ENCODE measurements at places on chromosomes 1 and 21.

GRCh38 chr1:119506941-119507340 is at the start of gene HSD3B1:
Gene HSD3B1, plus strand, starts transcription at chr1:119507210. Its CDS starts 267 bp downstream, at chr1:119507477.
- DNase-seq: no peak

DNA sequence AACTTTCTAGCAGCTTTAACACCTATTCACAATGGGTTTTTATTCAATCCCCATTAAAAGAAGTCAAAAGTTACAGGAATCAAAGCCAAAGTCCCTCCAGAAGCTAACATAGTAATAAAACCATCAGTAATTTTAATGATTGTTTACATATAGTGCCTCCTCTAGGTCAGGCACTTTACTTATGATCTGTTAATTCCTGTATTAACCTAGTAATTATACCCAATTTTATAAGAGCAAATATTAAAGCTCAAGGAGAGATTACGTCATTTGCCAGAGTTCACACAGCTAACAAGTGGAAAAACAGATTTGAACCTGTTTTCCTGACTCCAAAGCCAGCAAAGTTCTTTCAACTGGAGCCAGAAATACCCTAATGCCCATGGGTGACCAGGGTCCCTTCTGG is 112.9 kb upstream of the F3 start:
- DNase-seq: no peak

DNA sequence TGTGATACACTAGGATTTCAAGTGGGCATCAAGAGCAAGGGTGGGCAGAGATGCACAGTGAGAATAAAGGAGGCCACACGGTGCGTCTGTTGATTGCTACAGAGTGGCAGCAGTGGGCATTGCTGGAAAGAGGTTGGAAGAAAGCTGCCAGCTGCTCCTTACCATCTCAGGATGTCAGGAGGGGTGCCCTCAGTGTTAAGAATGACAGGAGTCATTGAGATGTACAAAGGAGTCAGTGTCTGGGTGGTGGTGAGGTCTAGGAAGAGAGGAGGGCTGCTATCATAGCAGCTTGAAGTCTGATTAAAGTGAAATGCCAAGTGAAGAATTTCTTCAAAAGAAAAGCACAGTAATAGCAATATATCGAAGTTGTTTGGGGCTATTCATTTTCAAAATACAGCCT is 992.7 kb downstream of the TTLL7 start:
- DNase-seq: no peak

GRCh38 chr1:205316161-205316566 is 5.4 kb downstream of the NUAK2 start:
- no peak for DNase-seq
